ENCODE measurements at places on chromosomes 7 and 10.

- no peak for DNase-seq
Measured at GRCh38 chr10:92303096-92303495, 12.1 kb downstream of the MARCHF5 start.

- DNase-seq = no peak
Measured at GRCh38 chr7:23396222-23397015, 73.9 kb downstream of the IGF2BP3 start.

- DNase-seq = no peak
Measured at GRCh38 chr7:119026391-119026790, 801.9 kb downstream of the ANKRD7 start.

- DNase-seq = no peak
Measured at GRCh38 chr10:299512-299911, 164.3 kb downstream of the ZMYND11 start.

- no peak for DNase-seq
Measured at GRCh38 chr7:45988405-45989057, 67.5 kb upstream of the IGFBP3 start.

DNA sequence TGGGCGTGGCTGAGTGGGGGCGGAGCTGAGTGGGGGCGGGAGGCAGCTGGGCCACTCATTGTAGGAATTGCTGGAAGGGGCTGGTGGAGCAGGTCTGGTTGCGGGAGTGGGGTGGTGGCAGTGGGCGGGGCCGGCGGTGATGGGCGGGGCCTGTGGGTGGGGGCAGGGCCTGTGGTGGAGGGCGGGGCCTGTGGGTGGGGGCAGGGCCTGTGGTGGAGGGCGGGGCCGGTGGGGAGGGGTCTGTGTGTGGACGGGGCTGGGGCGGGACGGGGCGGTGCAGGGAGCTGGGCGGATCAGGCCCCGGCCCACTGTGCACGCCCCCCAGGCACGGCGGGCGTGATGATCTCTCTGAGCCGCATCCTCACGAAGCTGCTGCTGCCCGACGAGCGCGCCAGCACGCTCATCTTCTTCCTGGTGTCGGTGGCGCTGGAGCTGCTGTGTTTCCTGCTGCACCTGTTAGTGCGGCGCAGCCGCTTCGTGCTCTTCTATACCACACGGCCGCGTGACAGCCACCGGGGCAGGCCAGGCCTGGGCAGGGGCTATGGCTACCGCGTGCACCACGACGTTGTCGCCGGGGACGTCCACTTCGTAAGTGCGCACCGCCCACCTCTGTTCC, 14.0 kb downstream of the SLC29A4 start:
- DNase-seq = peak; percentile 76

DNA sequence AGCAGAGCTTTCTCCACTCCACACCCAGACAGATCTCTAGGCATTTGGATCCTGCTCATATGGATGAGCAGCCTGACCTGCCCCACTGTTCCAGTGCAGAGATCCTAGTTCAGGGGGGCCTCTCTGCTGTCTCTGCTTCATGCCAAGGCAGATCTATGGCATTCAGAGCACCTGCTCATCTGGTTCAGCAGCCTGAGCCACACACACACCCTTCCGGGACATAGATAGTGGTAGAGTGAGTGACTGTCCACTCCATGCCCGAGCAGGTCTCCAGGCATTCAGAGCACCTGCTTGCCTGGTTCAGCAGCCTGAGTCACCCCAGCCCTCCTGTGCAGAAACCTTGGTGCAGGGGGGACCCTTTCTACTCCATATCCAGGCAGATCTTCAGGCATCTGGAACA, 54.3 kb upstream of the ZNF800 start:
- DNase-seq = no peak

GRCh38 chr10:62614389-62615157, 189.9 kb upstream of the ADO start:
- no peak for DNase-seq

GRCh38 chr10:126842836-126843235, 62.4 kb upstream of the DOCK1 start:
- DNase-seq = no peak

DNA sequence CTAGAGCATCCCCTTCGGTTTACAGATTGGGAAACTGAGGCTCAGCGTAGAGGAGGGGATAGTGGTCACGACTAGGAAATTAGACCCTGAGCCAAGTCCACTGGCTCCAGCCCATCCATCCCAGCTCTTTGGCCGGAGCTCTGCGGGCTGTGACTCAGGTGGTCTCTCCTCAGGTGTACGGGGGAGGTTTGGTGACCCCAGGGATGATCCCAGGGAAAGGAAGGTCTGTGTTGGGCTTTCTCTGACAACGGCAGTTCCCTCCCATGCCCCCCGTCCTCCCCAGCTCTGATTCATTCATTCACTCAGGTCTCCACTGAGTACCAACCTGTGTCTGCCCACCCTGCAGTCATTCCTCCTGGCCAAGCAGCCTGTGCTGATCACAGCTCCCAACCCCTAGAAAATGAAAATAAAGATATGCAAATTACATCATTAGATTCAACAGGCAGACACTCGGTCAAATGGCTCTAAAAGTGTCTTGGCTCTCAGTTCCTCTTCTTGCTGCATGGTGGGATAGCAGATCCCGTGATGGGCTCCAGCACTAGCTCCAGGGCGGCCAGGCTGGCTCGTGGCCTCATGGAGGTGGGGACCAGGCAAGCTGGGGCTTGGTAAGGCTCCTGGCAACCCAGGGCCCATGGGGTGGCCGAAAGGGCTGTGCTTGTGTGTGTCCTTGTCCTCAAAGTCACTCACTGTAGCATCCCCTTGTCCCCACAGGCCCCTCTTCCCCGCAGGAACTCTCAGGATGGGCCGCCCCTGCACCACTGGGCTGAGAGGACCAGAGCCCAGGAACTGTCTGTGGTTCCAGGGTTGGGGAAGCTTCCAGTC, 37.8 kb downstream of the CLRN3 start:
- no peak for DNase-seq

- no peak for DNase-seq
Measured at GRCh38 chr10:131869344-131869743, 31.5 kb upstream of the PPP2R2D start.

DNA sequence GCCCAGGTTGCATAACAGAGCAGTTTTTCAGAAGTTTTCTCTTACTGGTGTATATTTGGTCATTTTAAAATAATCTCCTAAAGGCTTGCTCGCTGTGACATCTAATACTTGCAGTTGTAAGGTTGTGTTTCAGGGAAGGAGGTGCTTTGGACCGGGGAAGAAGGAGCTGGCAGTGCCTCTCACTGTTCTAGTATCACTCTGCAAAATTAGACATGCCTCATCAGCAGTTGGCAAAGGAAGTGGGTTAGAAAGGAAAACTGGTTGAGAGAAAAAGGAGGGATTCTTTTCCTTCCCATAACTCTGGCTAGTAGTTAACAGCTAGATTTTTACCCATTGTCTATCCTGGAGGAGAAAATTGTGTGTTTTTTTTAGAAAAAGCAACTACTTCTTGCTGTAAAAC, 34.8 kb downstream of the CUL1 start:
- no peak for DNase-seq

- DNase-seq = no peak
Measured at GRCh38 chr7:118793582-118793981, 569.1 kb downstream of the ANKRD7 start.

GRCh38 chr10:24887855-24888231, 64.6 kb downstream of the PRTFDC1 start:
- DNase-seq = no peak

- no peak for DNase-seq
Measured at GRCh38 chr10:101236376-101237080, 7.3 kb upstream of the LBX1 start.

DNA sequence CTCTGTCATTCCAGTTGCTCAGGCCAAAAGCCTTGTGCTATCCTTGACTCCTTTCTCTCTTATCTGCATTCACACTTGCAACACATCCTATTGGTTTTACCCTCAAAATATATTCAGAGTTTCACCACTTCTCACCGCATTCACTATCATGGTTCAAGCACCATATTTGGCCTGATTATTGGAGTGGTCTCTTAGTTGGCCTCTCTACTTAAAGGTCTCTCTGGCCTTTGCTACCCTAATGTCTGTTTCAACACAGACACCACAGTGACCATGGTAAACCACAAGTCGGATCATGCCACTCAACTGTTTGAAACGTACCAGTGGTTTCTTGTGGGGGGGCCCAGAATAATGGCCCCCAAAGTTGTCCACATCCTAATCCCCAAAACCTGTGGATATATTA, 15.2 kb upstream of the PDZD8 start:
- no peak for DNase-seq

- no peak for DNase-seq
Measured at GRCh38 chr10:70840836-70841235, 25.1 kb downstream of the SGPL1 start.

DNA sequence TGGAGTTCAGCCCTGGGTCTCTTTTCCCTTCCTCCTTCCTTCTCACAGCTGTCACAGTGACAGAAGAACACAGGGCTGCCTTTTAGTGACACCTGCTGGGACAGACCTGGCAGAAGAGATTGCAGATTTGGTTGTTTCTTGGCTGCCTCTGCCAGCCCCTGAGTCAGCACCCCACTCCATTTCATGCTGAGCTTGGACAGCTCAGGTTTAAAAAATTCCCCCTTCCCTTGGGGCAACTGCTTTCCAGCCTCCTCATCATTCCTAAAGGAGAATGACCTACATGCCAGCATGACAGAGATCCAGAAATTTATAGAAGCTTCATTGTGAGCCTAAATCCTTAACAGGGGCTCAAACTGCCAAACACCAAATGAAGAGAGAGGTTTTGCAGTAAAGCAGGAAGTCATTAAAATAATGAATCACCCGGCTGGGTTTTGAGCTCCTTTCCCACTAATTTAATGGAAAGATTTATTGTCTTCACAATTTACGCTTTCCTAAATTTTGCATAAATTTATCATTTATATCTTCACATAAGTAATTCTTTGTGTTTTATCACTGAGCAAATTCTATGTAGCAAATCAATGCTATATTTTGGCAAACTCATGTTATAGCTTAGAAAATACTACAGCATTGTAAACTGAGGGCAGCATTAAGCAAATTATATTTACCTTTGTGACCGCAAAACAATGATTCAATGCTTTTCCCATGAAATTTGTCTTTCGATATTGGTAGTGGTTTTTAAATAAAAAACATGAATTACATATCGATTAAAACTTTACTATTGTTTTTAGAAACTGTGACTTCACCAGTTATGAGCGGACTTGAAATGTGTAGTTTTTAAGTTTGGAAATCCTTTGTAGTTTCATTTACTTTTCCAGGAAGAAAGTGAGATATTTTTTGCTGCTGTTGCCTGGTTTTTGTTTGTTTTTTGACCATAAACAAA, 399.5 kb upstream of the ANKRD30A start:
- peak; percentile 51 for DNase-seq

- peak; percentile 61 for DNase-seq
Measured at GRCh38 chr10:99612167-99612831, 7.9 kb downstream of the SLC25A28 start.

GRCh38 chr10:117530791-117531190, 11.8 kb upstream of the EMX2 start:
- no peak for DNase-seq

GRCh38 chr10:12628964-12629766, 279.8 kb downstream of the CAMK1D start:
- DNase-seq = peak; percentile 81

- peak; percentile 13 for DNase-seq
Measured at GRCh38 chr10:118369641-118370205, 27.6 kb upstream of the FAM204A start.

DNA sequence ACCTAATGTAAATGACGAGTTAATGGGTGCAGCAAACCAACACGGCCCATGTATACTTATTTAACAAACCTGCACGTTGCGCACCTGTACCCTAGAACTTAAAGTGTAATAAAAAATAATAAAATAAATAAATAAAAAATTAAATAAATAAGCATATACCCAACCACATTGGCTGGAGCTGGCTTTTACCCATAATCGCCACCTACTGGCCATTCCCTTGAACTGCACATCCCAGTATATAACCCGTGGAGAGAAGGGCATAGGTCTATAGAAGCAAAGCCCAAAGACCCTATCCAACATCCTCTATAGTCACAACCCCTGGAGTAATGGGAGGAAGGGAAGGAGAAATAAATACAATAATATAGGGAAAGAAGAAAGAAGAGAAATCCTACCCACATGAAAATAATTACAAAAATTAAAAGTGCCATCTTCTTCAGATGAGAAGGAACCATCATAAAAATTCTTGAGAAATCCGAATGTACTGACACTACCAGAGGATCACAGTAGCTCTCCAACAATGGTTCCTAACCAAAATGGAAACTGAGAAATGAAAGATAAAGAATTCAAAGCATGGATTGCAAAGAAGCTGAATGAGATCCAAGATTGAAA, 65.6 kb downstream of the TWIST1 start:
- peak; percentile 41 for DNase-seq

DNA sequence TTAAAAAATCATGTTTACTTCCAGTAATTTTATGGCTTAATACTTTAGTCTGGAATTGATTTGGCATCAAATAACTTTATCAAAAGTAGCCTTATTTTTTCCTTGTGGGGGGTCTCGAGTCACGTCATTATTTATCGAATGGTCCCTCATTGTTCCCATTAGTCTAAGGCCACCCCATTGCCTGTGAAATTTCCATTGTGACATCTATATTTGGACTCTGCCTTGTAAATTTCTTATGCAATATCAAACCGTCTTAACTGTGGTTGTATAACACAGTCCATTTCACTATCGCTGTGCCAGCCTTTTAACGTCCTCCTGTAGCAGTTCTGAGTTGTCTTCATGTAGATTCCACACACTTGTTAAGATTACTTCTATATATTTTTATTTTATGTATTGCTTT, 103.9 kb upstream of the RET start:
- no peak for DNase-seq

DNA sequence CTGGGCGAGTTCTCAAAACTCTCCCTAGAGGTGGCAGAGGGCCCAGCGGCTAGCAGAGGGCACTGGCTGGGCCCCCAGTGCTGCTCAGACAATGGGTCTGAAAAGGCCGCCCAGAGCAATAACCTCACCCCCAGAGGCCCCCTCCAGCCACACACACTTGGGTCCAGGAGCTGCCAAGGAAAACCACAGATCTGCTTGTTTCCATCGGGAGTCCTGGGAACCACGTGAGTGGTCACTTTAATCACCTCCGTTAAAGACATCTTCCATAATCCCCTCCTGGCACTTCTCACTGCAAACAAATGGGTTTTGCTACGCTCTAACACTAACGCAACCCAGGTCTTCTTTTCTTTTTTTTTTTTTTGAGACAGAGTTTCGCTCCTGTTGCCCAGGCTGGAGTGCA, 30.0 kb downstream of the NUDT1 start:
- DNase-seq = peak; percentile 22

- no peak for DNase-seq
Measured at GRCh38 chr10:30158325-30158960, 99.1 kb upstream of the JCAD start.

- no peak for DNase-seq
Measured at GRCh38 chr7:158816995-158817394, 12.3 kb downstream of the ESYT2 start.

- no peak for DNase-seq
Measured at GRCh38 chr7:157396316-157397035, 59.7 kb downstream of the DNAJB6 start.

GRCh38 chr10:130771491-130771946, 540.0 kb downstream of the TCERG1L start:
- no peak for DNase-seq

- DNase-seq = peak; percentile 41
Measured at GRCh38 chr10:116444527-116445142, 17.0 kb downstream of the PNLIPRP3 start.
